ENCODE measurements at places on chromosomes 2 and 18. TPM values are rescaled to one million over a fixed set of nuclear protein-coding genes. Genes with fewer than 3 reads are reported as not detected.

DNA sequence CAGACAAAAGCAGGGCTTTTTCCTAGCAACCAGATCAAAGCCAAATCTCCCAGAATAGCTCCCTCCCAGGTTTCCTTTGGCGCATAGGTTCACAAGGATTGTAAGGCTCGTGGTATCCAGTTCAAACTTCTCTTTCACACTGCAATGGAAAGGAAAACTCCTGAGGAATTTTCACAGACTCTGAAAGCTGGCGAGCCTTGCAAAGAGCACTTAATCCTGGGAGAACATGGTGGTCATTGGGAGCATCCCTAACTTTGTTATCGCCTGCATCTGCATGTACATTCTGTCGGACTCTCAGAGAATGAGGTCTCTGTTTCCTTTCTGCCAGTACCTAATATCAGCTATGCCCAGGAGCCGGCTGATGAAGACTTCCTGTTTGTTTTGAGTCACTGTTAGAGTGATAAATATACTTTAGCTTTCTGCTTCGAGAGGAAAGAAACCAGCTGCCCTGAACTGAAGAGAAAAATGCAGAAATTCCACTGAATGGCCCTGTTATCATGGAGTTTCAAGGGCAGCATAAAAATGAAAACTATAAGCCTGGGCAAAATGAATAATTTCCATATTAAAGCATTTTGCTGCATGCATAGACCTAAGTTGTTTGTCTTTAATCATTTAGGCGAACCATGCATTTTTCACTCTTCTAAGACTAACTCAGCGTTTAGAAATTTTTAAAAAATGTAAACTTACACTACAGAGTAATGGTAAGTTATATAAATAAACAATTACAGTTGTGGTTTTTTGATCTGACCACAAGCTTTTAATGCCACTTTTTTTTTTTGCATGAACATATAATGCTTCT, 76.4 kb upstream of the ZEB2 start:
- peak; percentile 69 for DNase-seq

DNA sequence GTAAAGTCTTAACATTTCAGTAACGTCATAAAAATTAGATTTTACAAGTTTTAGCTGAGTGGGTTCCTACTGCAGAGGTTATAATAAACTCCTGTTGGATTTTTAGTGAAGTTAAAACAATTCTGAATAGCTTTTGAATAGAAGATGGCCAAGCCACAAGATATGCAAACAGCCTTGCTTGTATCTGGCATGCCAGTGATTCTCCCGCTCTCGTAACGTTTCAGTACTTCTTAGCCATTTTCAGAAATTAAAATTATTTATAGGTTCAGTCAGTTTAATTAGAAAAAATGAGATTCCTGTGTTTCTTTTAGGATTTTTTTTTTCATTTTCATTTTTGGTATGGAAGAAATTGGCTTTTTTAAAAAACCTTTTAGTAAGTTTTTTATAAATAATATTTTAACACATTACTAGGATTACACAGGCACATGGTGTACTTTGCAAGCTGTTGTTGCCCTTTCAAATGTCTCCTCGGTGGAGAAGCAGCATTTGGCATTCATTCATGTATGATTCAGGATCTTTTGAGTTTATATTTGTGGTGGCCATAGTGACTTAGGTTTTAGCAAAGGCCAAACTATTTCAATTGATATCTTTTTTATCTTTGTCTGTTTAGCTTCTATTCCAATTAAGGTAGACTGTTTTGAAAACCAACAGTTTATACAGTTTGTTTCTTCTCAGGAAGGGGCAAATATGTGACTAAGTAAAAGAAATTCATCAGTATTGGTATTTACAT, 30.6 kb upstream of the RND3 start:
- DNase-seq: no peak

GRCh38 chr2:23418461-23418911, 33.5 kb downstream of the KLHL29 start:
- DNase-seq: no peak

Gene SERPINB3
- total RNA-seq: not detected

GRCh38 chr18:35205199-35205712, 35.6 kb upstream of the ZNF397 start:
- no peak for DNase-seq

DNA sequence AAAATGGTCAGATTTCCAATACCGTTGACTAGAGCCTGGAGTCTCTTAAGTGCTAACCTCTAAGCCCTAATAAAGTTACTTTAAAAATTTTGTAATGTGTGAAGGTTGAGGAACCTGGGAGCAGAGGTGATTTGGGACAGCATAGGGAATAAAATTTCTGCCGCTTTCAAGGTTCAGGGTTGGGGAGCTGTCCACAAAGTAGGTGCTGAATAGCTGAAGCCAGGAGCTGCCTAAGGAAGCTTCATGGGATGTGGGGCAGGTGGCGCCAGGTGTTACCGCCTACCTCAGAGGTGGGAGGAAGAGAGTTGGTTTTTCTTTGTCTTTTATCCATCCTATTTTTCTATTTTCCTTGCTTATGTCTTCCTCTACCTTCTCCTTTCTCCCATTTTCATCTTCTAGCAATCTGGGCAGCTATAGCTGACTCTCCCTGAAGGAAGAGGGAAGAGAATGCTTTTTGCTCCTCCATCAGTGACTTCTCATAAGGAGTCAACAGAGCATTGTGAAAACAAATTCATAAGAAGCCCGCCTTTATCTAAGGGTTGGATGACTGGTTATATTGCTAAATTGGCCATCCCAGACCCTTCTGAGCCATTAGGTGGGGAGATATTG, 178.7 kb downstream of the CLIP4 start:
- DNase-seq: no peak

DNA sequence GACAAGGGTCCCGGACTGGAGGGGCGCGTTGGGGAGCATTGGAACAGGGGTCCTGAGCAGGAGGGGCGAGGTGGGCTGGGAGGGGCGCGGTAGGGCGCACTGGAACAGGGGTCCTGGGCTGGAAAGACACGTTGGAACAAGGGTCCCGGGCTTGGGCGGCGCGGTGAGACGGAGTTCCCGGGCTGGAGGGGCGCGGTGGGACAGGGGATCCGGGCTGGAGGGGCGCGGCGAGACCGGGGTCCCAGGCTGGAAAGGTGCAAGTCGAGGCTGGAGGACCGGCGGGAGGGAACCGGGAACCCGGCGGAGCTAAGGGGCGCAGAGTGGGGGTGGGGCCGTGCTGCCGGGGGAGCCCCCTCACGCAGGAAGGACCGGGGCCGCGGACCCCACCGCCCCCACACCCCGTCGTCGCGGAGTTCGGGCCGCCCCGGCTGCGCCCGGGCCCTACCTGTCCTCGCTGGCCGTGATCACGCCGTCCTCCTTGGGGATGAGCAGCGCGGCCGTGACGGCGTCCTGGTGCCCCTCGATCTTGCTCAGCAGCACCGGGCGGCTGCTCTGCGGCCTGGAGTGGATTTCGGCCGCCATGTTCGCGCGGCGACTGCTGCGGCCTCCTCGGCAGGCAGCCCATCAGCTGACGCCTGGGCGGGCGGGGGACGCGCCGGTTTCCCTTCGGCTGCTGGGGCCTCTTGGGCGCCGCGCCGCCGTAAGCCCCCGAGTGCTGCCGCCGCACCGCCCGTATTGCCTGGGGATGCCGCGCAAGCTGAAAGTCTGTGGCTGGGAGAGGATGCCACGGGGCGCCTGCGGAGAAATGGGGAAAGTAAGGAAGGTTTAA, at the start of gene WDFY1:
Gene WDFY1 (minus strand): TSS at position 633 of the 829 bp plus-strand sequence. CDS start 51 bp downstream, at position 582.
- peak; percentile 89 for DNase-seq

DNA sequence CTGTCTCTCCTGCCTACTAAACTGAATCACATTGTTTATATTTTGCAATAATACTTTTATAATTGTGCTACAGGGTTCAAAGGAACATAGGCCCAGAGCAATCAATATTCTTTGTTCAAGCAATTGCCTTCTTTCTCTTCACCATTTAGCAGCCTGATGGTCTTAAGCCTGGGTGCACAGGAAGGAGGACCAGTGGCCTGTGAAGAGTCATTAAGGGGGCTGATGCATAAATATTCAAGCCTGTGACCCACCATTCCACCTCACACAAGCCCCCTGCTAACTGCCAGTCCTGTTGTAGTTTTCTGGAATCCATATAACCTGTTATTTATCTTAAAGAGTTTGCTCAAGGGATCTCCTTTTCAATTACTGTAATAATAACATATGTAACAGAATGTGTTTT, 56.0 kb downstream of the ABCA12 start:
- DNase-seq: no peak

Gene RGPD3
- total RNA-seq: 0.92 TPM

DNA sequence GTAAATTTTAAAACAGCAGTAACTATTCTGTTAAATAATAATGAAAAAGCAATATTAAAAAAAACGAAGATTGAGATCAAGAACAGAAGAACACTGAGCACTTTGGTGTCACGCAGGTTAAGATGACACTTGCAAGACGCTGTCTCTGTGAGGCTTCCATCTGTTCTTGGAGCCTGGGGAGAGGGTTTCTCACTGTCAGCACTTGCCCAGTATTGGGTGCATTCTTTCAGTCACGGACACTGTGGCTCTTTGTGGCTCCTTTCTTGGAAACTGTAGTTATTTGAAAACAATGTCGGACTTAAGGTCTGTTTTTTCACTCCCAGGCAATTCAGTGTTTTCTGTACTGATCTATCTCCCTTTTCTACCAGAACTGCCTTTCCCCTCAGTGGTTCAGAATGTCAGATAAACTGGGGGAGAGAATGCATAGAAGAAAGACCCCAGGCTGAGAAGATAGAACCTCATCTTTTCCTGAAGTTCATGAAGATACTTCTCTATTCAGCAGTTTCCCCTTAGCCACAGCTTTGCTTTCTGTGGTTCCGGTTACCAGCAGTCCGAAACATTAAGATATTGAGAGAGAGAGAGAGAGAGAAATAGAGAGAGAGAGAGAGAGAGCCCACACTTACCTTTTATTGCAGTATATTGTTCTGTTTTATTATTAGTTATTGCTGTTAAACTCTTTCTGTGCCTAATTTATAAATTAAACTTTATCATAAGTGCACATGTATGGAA, 283.3 kb downstream of the DCDC2C start:
- DNase-seq: no peak

GRCh38 chr2:25228848-25229278, 60.5 kb upstream of the POMC start:
- DNase-seq: no peak

DNA sequence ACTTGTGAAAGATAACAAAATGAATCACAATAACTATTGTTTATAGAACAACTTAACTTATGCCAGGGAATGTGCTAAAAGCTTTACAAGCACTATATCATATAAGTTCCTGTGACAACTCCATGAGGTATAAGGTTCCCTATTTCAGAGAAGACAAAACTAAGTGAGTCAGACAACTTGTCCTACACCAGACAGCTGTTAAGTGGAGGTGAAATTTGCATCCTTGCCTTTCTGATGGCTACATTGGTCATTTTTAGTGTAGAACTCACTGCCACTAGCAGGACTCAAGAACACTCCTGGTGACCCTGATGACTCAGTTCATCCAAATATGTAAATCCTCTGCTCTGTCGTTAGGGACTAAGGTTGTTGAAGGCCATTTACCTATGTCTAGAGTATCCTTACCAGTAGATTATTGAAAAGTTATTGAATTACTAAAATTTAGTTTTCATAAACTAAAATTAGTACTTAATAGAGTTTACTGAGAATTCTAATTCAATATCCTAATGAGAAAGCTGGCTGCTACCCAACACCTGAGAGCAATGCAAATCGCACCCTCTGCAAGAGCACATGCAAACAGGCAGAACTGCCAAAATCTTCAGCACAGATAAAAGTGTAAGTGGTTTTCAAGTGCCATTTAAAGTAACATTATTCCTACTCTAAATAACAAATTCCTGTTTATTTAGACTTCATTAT, 636.2 kb downstream of the NRXN1 start:
- DNase-seq: no peak

GRCh38 chr18:61323951-61324350, 9.3 kb upstream of the CDH20 start:
- no peak for DNase-seq

DNA sequence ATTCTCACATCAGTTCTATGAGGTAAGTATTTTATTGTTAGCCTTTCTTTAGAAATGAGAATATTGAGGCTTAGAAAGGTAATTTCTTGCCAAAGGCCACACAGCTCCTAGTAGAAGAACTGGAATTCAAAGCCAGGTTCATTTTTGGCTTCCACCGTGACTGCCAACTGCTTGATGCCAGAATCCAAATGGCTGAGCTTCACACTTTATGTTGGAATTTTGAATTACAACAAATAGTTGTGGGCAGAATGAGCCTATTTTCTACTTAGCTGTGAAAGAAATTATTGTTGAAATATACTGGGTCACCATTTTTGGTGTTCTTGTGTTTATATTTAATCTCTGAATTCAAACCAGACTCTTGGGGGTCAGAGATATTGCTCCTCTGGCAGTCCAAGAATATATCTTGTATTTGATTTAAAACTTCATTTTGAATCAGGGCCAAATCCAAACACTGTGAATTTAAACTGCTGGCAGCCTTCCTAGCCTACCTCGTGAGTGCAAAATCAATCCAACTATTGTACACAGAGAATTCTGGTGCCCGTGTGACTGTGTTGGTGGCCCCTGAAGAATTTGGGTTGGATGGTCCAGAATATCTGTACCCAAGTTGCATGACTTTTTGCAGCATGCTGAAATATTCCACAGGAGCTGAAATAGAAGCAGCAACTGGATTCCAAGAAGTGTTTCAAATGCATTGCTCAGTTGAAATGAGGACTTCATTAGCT, 35.6 kb upstream of the LPIN1 start:
- DNase-seq: peak; percentile 15

GRCh38 chr2:240589850-240590525, 3.5 kb downstream of the CAPN10 start:
- no peak for DNase-seq

DNA sequence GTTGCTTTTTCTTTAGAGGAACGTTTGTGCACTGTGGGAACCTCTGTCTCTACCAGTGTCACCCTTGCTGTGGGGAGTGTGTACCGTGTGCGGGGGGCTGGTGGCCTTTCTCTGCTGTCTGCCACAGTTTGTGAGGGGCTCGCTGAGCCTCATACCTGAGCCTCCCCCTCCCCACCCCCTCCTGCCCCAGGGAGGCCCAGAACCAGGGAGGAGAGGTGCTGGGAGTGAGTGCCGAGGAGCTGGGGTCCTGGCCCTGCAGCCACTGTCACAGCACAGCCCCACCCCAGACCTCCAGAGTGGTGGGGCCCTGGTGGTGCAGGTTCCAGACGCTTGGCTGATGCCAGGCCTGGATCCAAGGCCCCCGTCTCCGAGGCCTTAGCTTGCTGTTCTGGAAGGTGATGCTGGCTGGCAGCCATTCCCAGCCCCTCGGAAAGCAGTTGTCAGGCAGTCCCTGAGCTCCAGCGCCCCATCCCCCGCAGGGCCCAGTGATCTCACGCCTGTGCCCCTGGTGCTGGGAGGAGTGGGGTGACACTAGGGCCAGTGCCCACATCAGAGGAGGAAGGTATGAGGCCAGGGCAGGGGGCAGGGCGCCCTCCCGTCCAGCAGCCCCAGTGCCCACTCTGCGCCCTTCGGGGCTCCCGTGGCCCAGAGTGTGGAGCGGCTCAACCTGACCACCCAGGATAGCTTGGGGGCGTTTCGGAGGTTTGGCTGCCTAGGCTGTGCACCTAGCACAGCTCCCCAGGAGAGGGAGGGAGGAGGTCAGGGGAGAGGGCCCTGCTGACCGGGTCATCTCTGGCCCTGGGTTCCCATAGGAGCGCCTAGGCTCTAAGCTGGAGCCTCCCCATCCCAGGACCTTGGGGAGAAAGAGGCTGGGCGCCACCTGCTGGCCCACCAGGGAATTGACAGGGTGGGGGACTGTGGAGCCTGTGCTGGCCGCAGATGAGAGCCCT, 53.0 kb upstream of the ALPP start:
- peak; percentile 79 for DNase-seq

- no peak for DNase-seq
Measured at GRCh38 chr2:191086706-191087105, 64.1 kb downstream of the STAT4 start.

Gene LRRC30
- total RNA-seq: not detected
